ENCODE measurements at places on chromosomes 3 and 15. TPM values are rescaled to one million over a fixed set of nuclear protein-coding genes. Genes with fewer than 3 reads are reported as not detected.

GRCh38 chr15:100737214-100737613 is 134.8 kb downstream of the ASB7 start:
- DNase-seq: no peak

The WDR93 gene
- total RNA-seq: not detected

DNA sequence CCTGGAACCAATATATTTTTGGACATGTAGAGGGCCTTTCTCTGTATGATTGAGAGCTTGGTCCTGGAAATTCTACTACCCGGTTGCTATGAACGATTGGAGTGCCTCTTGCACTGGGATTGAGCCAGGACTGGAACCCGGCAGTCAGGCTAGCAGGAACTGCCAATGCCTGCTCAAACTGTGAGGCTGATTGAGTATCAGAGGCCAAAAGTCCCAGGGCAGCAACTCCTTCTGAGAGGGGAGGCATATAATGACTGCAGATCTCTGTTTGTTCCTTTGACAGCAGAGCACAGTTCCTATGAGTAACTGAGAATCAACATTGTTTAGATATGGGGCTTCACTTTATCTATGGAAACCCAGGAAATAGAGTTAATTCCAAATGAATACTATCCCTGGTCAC is 12.9 kb downstream of the IQCH start:
- no peak for DNase-seq

The ZNF385D gene
- total RNA-seq: 2.6 TPM

DNA sequence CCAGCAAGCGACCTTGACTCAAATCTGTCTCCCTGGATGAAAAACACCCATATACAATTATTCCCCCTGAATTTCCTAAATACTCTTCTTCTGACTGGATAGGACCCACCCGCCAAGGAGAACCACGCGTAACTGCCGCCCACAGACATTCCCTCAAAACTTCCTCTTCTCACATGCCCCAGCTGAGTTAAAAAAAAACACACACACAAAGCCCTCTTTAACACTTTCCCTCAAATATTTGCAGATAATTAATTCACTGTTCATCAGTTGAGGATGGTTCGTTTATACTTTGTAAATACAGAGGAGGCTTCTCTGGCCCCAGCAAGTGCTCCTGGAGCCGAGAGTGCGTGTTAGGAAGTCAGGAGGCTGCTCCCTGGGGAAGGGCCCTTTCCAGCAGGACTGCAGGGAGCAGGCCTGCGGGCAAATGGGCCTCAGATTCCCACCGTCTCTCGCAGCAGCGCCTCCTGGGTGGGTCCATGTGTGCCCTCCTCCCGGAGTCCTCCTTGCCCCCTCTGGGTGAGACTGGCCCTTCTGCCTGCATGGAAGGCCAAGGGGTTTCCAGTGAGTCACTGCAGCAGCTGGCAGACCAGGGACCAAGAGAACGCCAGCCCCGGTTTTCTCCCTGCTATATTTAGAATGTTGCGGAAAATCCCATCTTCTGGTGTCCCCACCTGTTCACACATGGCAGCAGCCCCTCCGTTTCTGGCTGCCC is 46.8 kb downstream of the MGLL start:
- no peak for DNase-seq

- DNase-seq: no peak
Measured at GRCh38 chr15:72482275-72482674, 8.1 kb downstream of the ARIH1 start.

- DNase-seq: no peak
Measured at GRCh38 chr3:46056686-46057085, 29.4 kb upstream of the XCR1 start.

GRCh38 chr3:188686324-188686723 is 485.4 kb upstream of the TPRG1 start:
- no peak for DNase-seq

The CBLB gene
- 34.5 TPM for total RNA-seq

The SMCO1 gene
- not detected for total RNA-seq

DNA sequence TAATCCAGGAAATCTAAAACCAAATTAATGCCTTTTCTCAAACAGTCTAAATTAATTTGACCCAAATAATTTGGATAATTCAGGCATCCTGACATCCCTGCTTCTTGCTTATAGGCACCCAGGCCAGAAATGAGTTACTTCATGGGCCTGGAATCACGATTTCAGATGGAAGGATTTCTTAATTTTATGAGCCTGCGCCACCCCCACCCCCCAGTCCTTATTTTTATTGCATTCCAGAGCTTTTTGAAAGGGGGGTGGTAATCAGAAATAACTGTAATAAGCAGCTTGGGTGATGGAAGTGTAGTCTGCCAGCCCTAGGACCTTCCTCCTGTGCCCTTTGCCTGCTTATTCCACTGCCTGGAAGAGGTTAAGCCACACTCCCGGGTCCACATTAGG is 1.3 kb downstream of the AP2M1 start:
- DNase-seq: no peak

The CLDN16 gene
- not detected for total RNA-seq

GRCh38 chr3:194691481-194692283 is 6.0 kb downstream of the FAM43A start:
- DNase-seq: no peak

The DNASE1L3 gene
- total RNA-seq: 2.2 TPM
